ENCODE measurements at places on chromosomes 11 and 22. TPM values are rescaled to one million over a fixed set of nuclear protein-coding genes. Genes with fewer than 3 reads are reported as not detected.

PRR5L gene
- 9.1 TPM for total RNA-seq

BTG4 gene
- total RNA-seq, result not detected

NAALADL1 gene
- 21.8 TPM for total RNA-seq

AP1B1 gene
- 31.1 TPM for total RNA-seq

CATSPER1 gene
- total RNA-seq, result not detected

KRTAP5-9 gene
- not detected for total RNA-seq

TBX10 gene
- not detected for total RNA-seq

LGR4 gene
- total RNA-seq, result 24.9 TPM

MPZL2 gene
- 0.68 TPM for total RNA-seq

CDCA5 gene
- total RNA-seq, result 2.6 TPM

PATZ1 gene
- 15.7 TPM for total RNA-seq

RASSF10 gene
- not detected for total RNA-seq

SLC22A25 gene
- total RNA-seq, result not detected

OR5B21 gene
- total RNA-seq, result not detected

GAS2 gene
- 0.64 TPM for total RNA-seq

ADM2 gene
- total RNA-seq, result 9.4 TPM

IL10RA gene
- total RNA-seq, result not detected

HOATZ gene
- total RNA-seq, result not detected

TSG101 gene
- total RNA-seq, result 87.3 TPM

OR5F1 gene
- not detected for total RNA-seq

ISX gene
- total RNA-seq, result not detected

IFITM10 gene
- total RNA-seq, result 1.6 TPM

OR51S1 gene
- not detected for total RNA-seq

OR5P2 gene
- total RNA-seq, result not detected

FLRT1 gene
- total RNA-seq, result not detected

NCAM1 gene
- total RNA-seq, result 0.06 TPM

SLC25A18 gene
- total RNA-seq, result not detected

MPPED2 gene
- total RNA-seq, result not detected

KCNK4 gene
- total RNA-seq, result not detected

OR2D2 gene
- not detected for total RNA-seq

GAL3ST3 gene
- total RNA-seq, result not detected

PUS3 gene
- 12.0 TPM for total RNA-seq

SCO2 gene
- 4.2 TPM for total RNA-seq

OVOL1 gene
- total RNA-seq, result not detected

APOBEC3H gene
- total RNA-seq, result 0.75 TPM

FOXRED1 gene
- total RNA-seq, result 7.6 TPM

TPBGL gene
- total RNA-seq, result 1.8 TPM

C22orf31 gene
- total RNA-seq, result not detected

TPH1 gene
- total RNA-seq, result not detected

OR8D4 gene
- not detected for total RNA-seq

ABCG4 gene
- 0.31 TPM for total RNA-seq

CECR2 gene
- 2.1 TPM for total RNA-seq

NNMT gene
- 895 TPM for total RNA-seq

JAM3 gene
- 37.3 TPM for total RNA-seq

RAG1 gene
- total RNA-seq, result 0.05 TPM

BEST1 gene
- 2.5 TPM for total RNA-seq

GRAP2 gene
- not detected for total RNA-seq

FGF19 gene
- not detected for total RNA-seq

OR6T1 gene
- not detected for total RNA-seq

CARD18 gene
- total RNA-seq, result not detected

CYB561A3 gene
- 64.8 TPM for total RNA-seq

LIF gene
- total RNA-seq, result 0.54 TPM

MMP12 gene
- not detected for total RNA-seq

SCGB1A1 gene
- total RNA-seq, result not detected

PRSS23 gene
- total RNA-seq, result 173 TPM

OR4C15 gene
- not detected for total RNA-seq

OR10D3 gene
- not detected for total RNA-seq

E2F8 gene
- total RNA-seq, result 0.05 TPM

PLAAT5 gene
- total RNA-seq, result 1.1 TPM

GAB4 gene
- total RNA-seq, result not detected
